ENCODE measurements at places on chromosomes 2 and 18. TPM values are rescaled to one million over a fixed set of nuclear protein-coding genes. Genes with fewer than 3 reads are reported as not detected.

SIX2 gene
- polyA plus RNA-seq = 0.76 TPM

- DNase-seq = no peak
- H3K4me1 ChIP-seq = peaks cover 10% of the 10 kb centered on the region
- peak overlapping the region; percentile 85 for H3K4me3 ChIP-seq
- H3K27me3 ChIP-seq = no peaks in the 10 kb centered on the region
- H3K36me3 ChIP-seq = no peaks in the 10 kb centered on the region
Measured at GRCh38 chr2:197805715-197806633, 1.6 kb downstream of the PLCL1 start.

DNA sequence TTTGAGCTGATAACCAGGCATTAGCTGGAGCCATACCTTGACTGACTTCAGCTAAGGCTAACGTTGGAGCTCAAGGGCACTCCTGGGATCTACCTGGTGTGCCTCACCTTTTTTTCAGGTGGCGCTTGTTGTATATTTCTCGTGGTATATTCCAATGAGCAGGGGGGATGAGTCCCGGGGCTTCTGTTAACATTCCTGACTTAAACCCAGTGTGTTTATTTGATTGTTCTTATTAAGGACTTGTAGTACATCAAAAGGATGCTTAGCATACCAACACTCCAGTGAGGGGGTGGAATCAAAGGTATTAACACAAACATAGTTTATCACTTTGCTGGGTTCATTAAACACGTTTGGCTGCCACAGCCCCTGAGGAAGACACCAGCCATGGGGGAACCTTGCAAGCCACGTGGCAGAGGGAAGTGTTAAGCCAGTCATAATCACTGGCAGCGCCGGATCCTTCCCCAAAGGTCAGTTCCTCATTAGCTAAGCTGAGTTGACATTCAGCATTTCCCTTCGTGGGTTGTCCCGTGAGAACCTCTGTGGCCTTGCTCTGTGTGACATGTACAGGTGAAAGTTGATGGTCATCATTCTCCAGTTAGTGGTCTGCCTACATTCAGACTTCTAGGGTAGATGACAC lies 119.5 kb upstream of the MCFD2 start:
- peak overlapping the region; percentile 100 for H3K27ac ChIP-seq
- DNase-seq = no peak
- H3K4me3 ChIP-seq = no peak overlapping the region
- H3K36me3 ChIP-seq = no peaks in the 10 kb centered on the region
- no peaks in the 10 kb centered on the region for H3K27me3 ChIP-seq

DNA sequence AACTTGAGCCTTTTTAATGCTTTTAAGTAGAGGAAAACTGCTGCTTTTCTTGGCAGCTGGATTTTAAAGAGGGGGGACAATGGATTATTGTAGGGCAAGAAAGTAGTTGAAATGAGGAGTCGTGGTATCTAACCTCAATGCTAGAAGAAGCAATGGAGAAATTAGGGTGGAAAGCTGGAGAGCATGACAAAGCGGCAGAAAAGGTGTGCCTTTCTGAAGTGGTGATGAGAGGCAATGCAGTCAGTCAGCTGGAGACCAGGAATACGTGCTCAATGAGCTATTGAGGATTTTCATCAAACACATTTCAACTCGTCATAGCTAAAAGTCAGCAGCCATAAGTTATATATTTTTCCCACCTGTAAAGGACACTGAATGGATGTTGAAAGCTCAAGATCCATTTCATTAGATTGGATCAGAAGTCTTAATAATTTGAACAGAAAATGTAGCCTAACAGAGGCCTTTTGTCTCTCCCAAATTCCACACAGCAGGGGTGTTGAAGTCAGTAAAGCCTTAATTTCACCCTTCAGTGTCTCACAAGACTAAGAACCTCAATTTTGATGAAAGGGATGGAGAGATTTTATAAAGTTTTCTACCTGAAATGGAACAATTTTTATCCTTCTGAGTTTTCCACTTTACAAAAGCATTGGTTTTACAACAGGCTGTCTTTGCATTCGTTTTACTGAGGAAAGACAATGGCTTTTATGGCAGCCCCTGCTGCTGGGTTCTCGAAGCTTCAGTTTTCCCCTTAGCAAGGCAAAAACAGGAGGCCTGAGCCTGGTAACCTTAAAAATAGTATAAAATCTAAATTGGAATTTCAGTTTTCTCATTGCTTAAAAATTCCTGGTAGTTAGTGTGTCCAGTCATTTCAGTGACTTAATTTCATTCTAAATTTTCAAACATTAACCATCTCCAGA lies 131.1 kb downstream of the CCDC102B start:
- H3K27me3 ChIP-seq = no peaks in the 10 kb centered on the region
- no peaks in the 10 kb centered on the region for H3K36me3 ChIP-seq
- DNase-seq = no peak
- H3K27ac ChIP-seq = no peak overlapping the region

DNA sequence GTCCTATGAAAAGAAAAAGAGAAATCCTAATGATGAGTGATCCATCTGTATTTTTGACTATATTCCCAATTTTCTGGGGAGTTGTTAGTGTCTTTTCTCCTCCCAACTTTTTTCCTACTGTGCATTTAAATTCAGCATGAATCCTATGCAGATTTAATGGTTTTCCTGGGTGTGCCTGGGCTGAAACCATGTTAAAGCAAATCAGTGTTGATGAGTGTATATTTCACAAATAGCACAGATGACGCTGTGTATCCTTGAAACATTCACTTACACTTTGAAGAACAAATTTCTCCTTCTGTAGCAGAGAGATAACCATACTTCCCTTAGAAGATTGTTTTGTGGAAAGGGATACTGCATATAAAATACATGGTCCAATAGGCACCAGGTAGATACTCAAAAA lies 114.3 kb downstream of the TRIB2 start:
- no peaks in the 10 kb centered on the region for H3K36me3 ChIP-seq
- no peak overlapping the region for H3K27ac ChIP-seq
- no peak for DNase-seq
- no peaks in the 10 kb centered on the region for H3K4me1 ChIP-seq
- no peak overlapping the region for H3K4me3 ChIP-seq
